ENCODE measurements at places on chromosomes 1 and 21. TPM values are rescaled to one million over a fixed set of nuclear protein-coding genes. Genes with fewer than 3 reads are reported as not detected.

DNA sequence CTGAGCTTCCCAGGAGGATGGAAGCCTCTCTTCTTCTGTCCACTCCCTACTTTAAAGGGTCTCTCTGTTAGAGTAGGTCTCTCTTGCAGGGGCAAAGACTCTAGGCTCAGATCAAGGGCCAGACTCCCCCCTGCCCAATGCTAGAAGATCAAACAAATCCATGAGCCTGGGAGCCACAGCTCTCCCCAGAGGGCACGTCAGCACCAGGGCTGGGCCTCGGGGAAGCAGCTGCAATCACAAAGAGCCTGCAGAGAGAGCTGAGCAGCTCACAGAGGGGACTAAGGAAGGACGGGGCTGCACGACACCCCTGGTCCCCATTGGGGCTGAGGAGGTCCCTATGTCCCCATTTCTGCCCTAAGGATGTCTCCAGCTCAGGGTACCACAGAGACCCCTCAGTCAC lies 3.9 kb downstream of the CNTN2 start:
- no peak for DNase-seq

DNA sequence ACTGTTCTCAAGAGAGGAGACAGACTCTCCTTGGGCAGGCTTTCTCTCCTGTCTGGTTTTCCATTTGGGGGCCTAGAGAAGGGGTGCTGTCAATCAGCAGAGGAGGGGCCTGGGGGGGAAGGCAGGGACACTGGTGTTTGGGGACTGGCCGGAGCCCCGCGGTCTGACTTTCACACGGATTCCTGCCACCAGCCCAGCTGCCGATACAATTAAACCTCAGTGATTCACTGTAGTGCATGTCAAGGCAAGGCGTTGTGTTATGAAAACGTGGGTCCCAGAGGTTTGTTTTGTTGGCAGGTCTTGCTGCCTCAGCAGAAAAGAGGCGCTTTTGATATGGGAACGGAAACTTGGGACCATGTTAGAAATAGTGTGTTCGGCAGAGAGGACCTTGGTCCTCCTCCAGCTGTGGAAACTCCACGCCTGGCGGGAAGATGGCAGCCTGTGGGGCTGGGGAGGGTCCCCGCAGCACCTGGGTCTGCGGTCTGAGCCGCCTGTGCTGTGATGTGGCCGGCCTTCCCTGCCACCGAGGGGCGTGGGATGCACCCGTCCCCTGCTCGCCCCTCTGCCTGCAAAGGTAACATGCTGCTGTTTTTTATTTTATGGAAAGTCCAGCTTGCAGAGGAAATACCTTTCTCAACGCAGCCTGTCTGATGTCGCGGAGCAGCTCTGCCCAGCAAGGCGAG lies 47.6 kb downstream of the SPSB1 start:
- no peak for DNase-seq

GRCh38 chr1:240619906-240620621 lies 8.1 kb upstream of the GREM2 start:
- no peak for DNase-seq

- no peak for DNase-seq
Measured at GRCh38 chr1:23817633-23818032, 7.6 kb downstream of the HMGCL start.

GRCh38 chr1:181139631-181140061 lies 51.1 kb downstream of the IER5 start:
- peak; percentile 51 for DNase-seq

DNA sequence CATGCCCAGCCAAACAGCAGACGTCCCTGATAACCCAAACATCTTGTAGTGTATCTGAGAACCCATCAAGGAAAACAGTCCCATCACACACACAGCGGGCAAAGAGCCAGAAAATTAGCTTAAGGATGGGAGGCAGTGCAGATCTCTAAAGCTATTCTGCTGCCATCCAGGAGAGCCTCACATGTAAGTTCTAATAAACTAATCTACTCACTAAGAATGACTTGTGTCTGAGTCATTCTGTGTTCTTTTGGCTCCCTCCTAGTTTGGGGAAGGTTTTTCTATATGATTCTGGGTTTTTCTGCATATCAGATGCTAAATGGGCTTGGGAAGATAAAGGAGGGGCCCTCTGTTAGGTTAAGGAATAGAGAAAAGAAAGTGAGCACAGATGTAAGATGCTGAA lies 162.8 kb downstream of the HUNK start:
- peak; percentile 21 for DNase-seq

GRCh38 chr1:26164036-26164860 lies 4.5 kb downstream of the C1orf232 start:
- DNase-seq = peak; percentile 56

GRCh38 chr1:228275430-228276173 lies 67.8 kb downstream of the OBSCN start:
- peak; percentile 89 for DNase-seq

DNA sequence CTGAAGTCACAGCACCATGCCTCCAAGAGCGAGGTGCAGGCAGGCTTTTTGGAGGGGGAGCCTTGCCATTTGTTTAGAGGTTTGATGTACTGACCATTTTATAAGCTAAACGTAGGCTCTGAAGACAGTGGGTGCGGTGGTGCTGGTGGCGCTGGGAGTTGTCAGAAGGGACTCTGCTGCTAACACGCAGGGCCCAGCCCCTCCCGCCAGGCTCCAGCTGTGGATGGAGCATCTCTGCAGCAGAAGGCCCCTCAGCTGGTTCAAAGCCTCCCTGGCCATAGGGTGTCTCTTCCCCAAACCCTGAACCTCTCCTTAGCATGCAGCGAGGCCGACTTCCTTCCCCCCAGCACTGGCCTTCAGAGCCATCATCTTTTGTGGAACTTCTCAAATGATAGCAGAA lies 105.3 kb downstream of the AJAP1 start:
- DNase-seq = no peak

- DNase-seq = no peak
Measured at GRCh38 chr1:29630756-29631155, 394.4 kb downstream of the PTPRU start.

- peak; percentile 76 for DNase-seq
Measured at GRCh38 chr21:38505654-38506523, 7.6 kb upstream of the ERG start.

DNA sequence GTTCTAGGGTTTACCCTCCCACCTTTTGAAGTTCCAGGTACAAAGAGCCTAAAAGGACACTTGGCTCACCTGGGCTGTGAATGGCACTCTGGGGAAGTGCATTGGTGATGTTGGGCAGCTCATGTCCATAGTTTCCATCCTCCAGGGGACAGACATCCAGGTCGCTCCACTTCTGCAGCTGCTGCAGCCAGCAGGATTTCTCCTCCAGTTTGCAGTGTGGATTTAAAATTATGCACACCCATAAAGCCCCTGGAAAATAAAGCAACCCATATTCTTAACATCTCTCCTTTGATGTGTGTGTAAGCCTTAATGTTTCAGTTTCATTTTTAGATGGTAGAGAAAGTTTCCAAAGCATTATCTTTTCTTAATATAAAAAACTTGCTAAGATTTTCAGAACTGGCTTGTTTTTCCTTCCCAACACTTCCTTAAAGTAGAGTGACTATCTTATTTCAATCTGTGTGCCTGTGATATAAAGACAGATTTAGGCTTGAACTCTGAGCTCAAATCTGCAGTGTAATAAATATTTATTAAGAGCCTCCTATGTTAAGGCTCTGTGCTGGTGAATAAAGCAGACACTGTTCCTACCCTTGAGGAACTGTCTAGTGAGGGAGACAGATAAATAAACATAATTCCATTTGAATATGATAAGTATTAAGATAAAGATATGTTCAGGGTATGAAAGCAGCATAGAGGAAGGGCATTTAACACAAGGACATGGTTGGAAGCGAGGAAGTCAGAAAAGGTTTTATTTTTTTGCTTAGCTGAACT lies 39.1 kb downstream of the UROD start:
- DNase-seq = no peak

GRCh38 chr1:238139713-238140112 lies 249.0 kb upstream of the ZP4 start:
- peak; percentile 8 for DNase-seq

- DNase-seq = peak; percentile 88
Measured at GRCh38 chr1:165773324-165773965, 4.8 kb upstream of the TMCO1 start.

DNA sequence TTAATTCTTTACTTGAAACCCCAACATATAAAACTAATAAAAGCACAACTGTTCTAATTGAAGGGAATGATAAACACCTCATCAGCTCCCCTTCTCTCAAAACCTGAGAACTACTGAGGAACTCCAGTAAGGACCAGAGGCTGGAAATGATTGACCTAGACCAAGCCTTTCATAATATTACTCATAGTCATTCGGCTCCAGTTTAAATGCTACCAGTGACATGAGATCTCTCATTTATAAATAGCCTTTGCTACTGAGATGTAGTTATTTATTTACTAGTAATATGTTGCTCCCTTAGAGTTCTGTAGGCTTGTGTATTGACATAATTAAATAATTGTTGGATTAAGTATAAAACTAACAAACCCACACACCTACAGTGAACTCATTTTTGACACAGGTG lies 209.8 kb upstream of the PRMT6 start:
- no peak for DNase-seq

DNA sequence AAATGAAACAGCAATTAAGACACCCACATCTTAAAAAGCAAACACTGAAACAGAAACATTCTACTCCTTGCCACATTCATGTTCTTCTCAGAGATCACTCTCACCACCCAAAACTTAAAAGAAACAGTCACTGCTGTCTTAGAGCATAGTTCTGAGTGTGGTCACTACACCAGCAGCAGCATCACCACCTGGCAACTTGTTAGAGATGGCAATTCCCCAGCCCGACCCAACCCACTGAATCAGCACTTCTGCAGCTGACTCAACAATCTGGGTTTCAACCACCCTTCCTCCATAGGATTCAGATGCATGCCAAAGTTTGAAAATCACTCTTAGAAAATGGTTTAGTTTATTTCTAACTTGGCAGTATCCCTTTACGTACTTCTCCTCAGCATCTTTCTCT lies 126.1 kb downstream of the CDC42BPA start:
- DNase-seq = peak; percentile 77

DNA sequence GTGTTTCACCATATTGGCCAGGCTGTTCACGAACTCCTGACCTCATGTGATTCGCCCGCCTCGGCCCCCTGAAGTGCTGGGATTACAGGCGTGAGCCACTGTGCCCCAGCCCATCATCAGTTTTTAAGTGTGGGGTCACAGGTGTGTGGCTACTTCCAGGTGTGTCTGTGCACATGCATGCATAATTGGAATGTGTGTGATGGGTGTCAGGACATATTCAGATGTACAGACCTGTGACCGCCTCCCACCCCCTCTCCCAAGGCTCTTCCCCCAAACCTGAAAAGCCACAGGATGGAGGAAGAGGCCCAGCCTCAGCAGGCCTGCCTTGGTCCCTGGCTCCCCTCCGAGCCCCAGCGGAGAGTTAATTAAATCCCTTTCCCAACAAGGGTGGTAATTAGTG lies 37.3 kb upstream of the CSF3R start:
- DNase-seq = no peak

- DNase-seq = no peak
Measured at GRCh38 chr1:44256762-44257554, 43.7 kb downstream of the DMAP1 start.

- DNase-seq = peak; percentile 40
Measured at GRCh38 chr21:39313042-39313570, 326 bp downstream of the BRWD1 start.

DNA sequence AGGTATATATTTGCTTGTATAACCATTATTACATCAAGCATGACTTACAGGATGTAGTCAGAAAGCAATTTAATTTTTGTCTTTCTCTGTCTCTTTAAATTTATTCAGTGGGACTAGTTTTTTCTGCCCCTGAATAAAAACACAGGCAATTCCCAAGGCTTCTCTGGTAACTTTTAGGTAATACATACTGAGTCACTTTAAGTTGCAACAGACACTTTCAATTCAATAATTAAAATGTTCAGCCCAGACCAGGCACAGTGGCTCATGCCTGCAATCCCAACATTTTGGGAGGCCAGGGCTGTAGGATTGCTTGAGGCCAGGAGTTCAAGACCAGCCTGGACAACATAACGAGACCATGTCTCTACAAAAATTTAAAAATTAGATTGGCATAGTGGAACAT lies 12.3 kb downstream of the SLC44A3 start:
- DNase-seq = no peak

DNA sequence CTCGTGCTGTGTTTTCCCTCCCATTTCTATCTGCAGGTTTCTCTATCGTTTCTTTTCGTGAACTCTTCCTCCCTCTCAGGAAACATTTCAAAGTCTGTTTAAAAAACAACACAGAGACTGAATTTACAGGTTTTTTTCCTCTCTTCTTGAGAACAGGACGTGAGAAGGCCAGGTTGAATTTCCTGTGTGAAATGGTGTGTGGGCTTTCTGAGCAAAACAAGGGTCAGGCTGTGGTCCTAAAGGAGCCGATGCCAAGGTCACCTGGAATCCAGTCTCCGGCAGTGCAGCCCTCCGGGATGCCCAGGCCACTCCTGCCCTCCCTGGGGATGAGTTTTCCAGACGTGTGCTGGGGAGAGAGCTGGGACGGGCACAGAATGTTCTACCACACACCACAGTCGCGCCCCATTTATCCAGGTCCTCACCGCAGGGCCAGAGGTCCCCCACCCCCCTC lies 62.7 kb upstream of the RUNX3 start:
- DNase-seq = no peak

- no peak for DNase-seq
Measured at GRCh38 chr1:156485984-156486383, 14.6 kb downstream of the MEF2D start.

DNA sequence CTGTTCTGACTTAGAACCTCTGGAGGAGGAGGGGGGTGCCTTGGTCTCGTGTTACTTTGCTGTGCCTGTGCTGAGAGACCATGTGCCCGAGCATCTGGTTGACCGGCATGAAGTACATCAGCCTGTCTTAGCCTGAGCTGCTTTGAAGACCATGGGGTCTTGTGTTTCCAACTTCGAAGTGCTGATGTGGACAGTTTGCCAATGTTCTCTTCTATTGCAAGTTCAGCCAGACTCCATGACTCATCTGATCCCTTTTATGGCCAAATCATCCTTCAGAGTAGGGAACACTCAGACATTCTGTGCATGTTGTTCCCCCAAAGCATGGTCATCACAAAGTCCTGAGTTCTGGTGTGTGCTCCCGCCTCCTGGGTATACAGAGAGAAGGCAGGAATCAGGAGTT lies 6.0 kb upstream of the PLA2G2C start:
- no peak for DNase-seq

GRCh38 chr21:34202553-34203372 lies 129.4 kb downstream of the MRPS6 start:
- no peak for DNase-seq

PLXNA2 gene
- total RNA-seq = 3.3 TPM

KCNJ9 gene
- not detected for total RNA-seq

KIAA1614 gene
- total RNA-seq = 0.57 TPM

MYBPH gene
- not detected for total RNA-seq

STIL gene
- 37.9 TPM for total RNA-seq

C8A gene
- not detected for total RNA-seq

CD84 gene
- total RNA-seq = not detected

TSPAN1 gene
- not detected for total RNA-seq

SPRR2B gene
- not detected for total RNA-seq

CLCA1 gene
- not detected for total RNA-seq

KRTAP10-3 gene
- total RNA-seq = not detected

Measured in Daoy (cell line).